ENCODE measurements at places on chromosomes 2 and 18. TPM values are rescaled to one million over a fixed set of nuclear protein-coding genes. Genes with fewer than 3 reads are reported as not detected.

The COL4A3 gene
- 0.32 TPM for total RNA-seq

The CABYR gene
- 3.9 TPM for total RNA-seq

The SLC8A1 gene
- 18.0 TPM for total RNA-seq

The HOXD12 gene
- not detected for total RNA-seq

The SERPINB5 gene
- total RNA-seq, result not detected

The PROC gene
- total RNA-seq, result 2.5 TPM

The GCG gene
- not detected for total RNA-seq

The PAIP2B gene
- 0.55 TPM for total RNA-seq

The IL37 gene
- total RNA-seq, result not detected

The SNED1 gene
- total RNA-seq, result 17.6 TPM

The TCF23 gene
- total RNA-seq, result not detected

The G6PC2 gene
- not detected for total RNA-seq

The CFAP221 gene
- total RNA-seq, result not detected

The VWA3B gene
- not detected for total RNA-seq

The PLGLB1 gene
- 3.3 TPM for total RNA-seq

The EFR3B gene
- 1.0 TPM for total RNA-seq

The BOLL gene
- not detected for total RNA-seq

The C18orf63 gene
- total RNA-seq, result not detected

The SULT1C4 gene
- 6.0 TPM for total RNA-seq

All from osteocyte (in vitro differentiated cells).